ENCODE measurements at places on chromosomes 1 and 21.

DNA sequence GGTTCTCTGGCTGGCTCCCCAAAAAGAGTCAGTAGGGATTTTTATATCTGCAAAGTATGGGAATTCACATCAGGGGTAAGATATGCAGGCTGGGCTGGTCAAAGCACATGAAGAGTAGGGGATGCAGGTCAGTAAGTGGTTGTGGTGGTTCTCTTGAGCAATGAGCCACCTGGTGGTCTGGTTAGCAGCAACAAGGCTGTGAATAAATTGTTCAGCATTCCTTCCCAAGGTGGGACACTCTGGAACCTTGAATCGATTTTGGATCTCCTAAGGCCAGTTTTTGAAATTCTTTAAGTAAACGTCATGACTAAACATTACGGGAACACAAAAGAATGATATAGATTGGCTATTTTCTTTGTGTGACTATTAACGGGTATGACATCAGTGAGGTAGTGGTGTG is 563.0 kb upstream of the NEGR1 start:
- DNase-seq: peak; percentile 17
- H3K36me3 ChIP-seq: no peaks in the 10 kb centered on the region
- no peaks in the 10 kb centered on the region for H3K27me3 ChIP-seq
- H3K4me1 ChIP-seq: no peaks in the 10 kb centered on the region
- H3K27ac ChIP-seq: no peak overlapping the region

DNA sequence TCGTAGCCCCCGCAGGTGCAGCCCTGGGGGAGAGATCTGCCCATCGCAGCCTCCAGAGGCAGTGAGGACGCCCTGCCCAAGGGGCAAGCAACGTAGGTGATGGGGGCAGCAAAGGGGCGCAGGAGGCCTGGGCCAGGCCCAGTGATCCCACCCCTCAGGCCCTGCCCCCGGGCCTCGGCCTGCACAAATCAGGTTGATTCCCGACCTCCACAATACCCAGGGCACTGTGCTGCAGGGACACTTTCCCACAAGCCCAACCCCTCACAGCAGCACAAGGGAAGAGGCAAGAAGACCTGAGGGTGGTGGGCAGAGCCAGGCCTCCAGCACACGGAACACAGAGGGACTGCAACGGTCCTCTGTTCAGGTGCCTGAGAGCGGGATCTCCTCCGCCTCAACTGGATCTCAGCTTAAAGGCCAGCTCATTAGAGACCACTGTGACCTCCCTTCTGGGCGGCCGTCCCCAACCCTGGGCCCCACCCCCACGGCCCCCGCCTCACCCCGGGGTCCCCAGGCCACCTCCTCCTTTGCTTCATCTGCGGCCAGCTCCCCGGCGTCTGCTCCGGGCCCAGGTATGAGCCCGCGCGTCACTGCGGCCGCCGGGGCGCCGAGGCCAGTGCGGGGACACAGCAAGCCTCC is 812 bp upstream of the ARF1 start:
- no peaks in the 10 kb centered on the region for H3K36me3 ChIP-seq
- peak overlapping the region; percentile 92 for H3K4me3 ChIP-seq
- peaks cover 28% of the 10 kb centered on the region for H3K4me1 ChIP-seq

DNA sequence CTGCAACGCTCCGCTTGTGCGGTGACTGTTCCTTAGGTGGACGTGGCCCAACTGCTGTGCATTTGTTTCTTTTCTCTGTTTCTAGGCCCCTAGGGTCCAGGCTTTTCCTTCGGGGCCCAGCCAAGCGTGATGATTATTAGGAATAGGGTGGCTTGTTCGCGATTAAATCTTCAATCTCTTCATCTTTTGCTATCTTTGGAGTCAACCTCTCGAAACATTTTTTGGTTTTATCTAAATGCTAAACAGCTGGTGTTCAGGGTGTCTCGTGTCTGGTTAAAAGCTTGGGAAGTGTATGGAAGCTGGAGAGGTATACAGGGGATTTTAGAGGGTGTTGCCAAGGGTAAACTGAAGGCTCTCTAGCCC is 844 bp upstream of the PLD5 start:
- peaks cover 45% of the 10 kb centered on the region for H3K27me3 ChIP-seq
- no peaks in the 10 kb centered on the region for H3K36me3 ChIP-seq
- H3K27ac ChIP-seq: no peak overlapping the region
- H3K4me1 ChIP-seq: no peaks in the 10 kb centered on the region

- no peaks in the 10 kb centered on the region for H3K36me3 ChIP-seq
- no peak overlapping the region for H3K27ac ChIP-seq
- no peaks in the 10 kb centered on the region for H3K27me3 ChIP-seq
- no peak overlapping the region for H3K4me3 ChIP-seq
- no peaks in the 10 kb centered on the region for H3K4me1 ChIP-seq
- no peak for DNase-seq
These were observed 35.8 kb downstream of the ELF3 start for GRCh38 chr1:202046227-202046626.

Data from GM23248 (cell line).